Glutamatergic neuron (in vitro differentiated cells): ENCODE measurements at places on chromosomes 5 and 9. TPM values are rescaled to one million over a fixed set of nuclear protein-coding genes. Genes with fewer than 3 reads are reported as not detected.

Gene KIF4B
- not detected for total RNA-seq

Gene EQTN
- not detected for total RNA-seq

Gene TSLP
- not detected for total RNA-seq

Gene ACTL7B
- total RNA-seq: not detected

Gene RAD50
- total RNA-seq: 34.9 TPM

GRCh38 chr9:4506490-4506889, 16.2 kb downstream of the SLC1A1 start:
- H3K36me3 ChIP-seq: no peaks in the 10 kb centered on the region
- no peaks in the 10 kb centered on the region for H3K27me3 ChIP-seq
- H3K27ac ChIP-seq: no peak overlapping the region
- no peak for DNase-seq
- no peaks in the 10 kb centered on the region for H3K4me1 ChIP-seq

DNA sequence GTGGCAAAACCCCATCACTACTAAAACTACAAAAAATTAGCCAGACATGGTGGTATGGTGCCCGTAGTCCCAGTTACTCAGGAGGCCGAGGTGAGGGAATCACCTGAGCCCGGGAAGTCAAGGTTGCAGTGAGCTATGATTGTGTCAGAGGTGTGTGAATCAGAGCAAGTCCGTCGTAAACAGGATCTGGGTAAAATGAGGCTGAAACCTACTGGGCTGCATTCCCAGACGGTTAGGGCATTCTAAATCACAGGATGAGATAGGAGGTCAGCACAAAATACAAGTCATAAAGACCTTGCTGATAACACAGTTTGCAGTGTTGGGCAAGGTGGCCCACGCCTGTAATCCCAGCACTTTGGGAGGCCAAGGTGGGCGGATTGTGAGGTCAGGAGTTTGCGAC, 1.9 kb upstream of the CLTB start:
- peaks cover 2% of the 10 kb centered on the region for H3K27me3 ChIP-seq
- peaks cover 5% of the 10 kb centered on the region for H3K36me3 ChIP-seq
- DNase-seq: no peak
- peaks cover 7% of the 10 kb centered on the region for H3K4me1 ChIP-seq

GRCh38 chr9:14051419-14051818, 262.5 kb downstream of the NFIB start:
- peaks cover 3% of the 10 kb centered on the region for H3K4me1 ChIP-seq
- no peak overlapping the region for H3K27ac ChIP-seq
- no peak overlapping the region for H3K4me3 ChIP-seq
- H3K36me3 ChIP-seq: no peaks in the 10 kb centered on the region
- no peak for DNase-seq

DNA sequence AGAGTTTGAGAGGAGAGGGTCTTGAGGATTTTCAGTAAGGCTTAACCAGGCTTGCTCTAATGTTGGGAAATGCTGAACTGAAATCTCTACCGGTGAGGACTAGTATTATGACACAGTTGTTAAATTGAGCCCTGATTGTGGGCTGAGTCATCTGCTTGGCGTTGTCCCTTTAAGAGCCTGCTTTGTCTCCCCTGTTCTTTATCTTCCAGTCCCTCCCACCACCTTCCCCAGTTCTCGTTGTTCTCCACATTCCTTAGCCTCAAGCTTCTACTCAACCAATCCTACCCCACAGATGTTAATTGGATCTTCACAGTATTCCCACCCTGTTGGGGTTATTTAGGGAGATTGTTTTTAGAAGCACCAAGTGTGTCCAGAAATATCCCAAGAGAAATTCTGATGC, 57.6 kb downstream of the ANKRD55 start:
- no peak overlapping the region for H3K27ac ChIP-seq
- H3K4me1 ChIP-seq: no peaks in the 10 kb centered on the region
- peaks cover 2% of the 10 kb centered on the region for H3K27me3 ChIP-seq
- H3K4me3 ChIP-seq: no peak overlapping the region
- no peaks in the 10 kb centered on the region for H3K36me3 ChIP-seq

GRCh38 chr9:126690431-126691051, 76.8 kb downstream of the LMX1B start:
- H3K4me3 ChIP-seq: no peak overlapping the region
- no peaks in the 10 kb centered on the region for H3K4me1 ChIP-seq
- H3K27ac ChIP-seq: no peak overlapping the region
- H3K36me3 ChIP-seq: no peaks in the 10 kb centered on the region

- DNase-seq: no peak
- no peaks in the 10 kb centered on the region for H3K4me1 ChIP-seq
- peaks cover 1% of the 10 kb centered on the region for H3K27me3 ChIP-seq
- peaks cover 6% of the 10 kb centered on the region for H3K36me3 ChIP-seq
- H3K27ac ChIP-seq: no peak overlapping the region
These were observed 63.9 kb downstream of the TTC39B start for GRCh38 chr9:15243081-15243480.

DNA sequence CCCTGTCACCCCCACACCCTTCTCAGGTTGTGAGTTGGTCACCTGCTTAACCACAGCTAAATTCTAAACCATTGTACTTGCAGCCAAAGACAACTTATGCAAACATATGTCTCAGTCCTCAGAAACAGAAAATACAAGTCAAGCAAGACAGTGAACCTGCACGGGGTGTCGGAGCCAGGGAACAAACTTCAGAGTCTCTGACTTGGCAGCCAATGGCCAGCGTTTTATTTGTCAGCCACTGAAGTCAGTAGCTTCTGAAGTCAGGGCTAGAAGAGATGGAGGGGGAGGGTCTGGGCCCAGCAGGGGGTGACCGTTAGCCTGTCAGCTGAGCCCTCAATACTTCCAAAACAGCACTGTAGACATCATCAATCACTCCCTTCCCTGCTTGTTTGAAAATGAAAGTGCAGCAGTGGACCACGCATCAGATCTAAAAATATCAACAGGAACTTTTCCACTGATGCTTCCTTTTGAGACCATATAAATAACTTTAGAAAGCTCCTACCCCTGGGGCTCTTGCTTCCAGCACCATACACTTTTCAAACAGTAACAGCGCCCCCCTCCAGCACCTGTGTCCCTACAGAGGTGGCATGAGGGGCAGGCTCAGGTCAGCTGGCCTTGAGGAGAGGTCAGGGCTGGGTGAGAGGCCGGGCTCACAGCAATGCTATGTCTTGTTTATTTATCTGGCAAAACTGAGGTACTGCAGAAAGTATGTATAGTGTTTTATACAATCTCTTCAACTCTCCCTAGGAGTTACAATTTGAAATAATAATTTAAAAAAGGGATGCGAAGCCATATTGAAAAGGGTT, 142.5 kb downstream of the ACER2 start:
- no peaks in the 10 kb centered on the region for H3K36me3 ChIP-seq
- H3K4me1 ChIP-seq: peaks cover 18% of the 10 kb centered on the region
- DNase-seq: no peak
- peaks cover 4% of the 10 kb centered on the region for H3K27me3 ChIP-seq
- H3K4me3 ChIP-seq: no peak overlapping the region

DNA sequence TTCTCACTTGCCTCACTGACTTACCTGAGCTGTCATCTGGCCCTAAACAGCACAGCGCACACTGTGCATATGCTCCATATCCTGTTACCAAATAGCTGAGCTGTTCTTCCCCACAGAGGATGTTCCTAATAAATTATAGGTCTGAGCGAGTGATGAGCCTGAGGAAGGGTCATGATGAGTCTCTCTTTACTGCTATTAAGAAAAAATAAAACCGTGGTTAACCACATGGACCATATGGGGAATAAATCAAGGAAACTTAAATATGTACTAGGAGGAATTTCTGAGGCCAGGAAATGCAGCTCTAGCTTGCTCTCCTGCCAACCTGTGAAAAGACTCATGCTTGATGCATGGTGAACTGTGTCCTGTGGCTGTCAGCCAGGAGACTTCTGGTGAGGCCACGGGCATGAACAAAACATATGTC, 424.8 kb upstream of the DMAC1 start:
- no peaks in the 10 kb centered on the region for H3K36me3 ChIP-seq
- H3K27me3 ChIP-seq: peaks cover 5% of the 10 kb centered on the region
- no peak overlapping the region for H3K4me3 ChIP-seq
- H3K4me1 ChIP-seq: no peaks in the 10 kb centered on the region

- no peaks in the 10 kb centered on the region for H3K4me1 ChIP-seq
- no peak overlapping the region for H3K27ac ChIP-seq
- H3K4me3 ChIP-seq: no peak overlapping the region
- H3K36me3 ChIP-seq: peaks cover 4% of the 10 kb centered on the region
- peaks cover 1% of the 10 kb centered on the region for H3K27me3 ChIP-seq
- no peak for DNase-seq
These were observed 555.1 kb downstream of the EBF1 start for GRCh38 chr5:158544388-158545339.

DNA sequence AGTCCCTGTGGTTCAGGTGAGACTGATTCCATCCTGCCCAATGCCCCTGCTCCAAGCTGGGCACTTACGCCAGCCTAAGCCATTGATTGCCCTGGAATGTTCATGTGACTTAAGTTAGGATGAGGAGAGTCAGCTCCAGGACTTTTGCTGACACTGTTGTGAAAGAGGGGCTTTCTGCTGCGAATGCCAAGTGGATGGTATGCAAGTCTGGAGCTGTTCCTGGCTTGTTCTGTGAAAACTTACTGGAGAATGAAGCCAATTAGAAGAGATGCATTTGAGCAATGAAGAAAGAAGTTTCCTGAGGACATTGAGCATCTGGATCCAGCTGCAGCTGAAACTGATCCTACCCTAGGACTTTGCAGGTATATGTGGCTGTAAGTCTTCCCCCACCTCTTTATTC, 61.2 kb upstream of the ZFR start:
- DNase-seq: no peak
- peaks cover 33% of the 10 kb centered on the region for H3K4me1 ChIP-seq
- peaks cover 3% of the 10 kb centered on the region for H3K27me3 ChIP-seq
- H3K36me3 ChIP-seq: peaks cover 8% of the 10 kb centered on the region
- peak overlapping the region; percentile 98 for H3K27ac ChIP-seq

DNA sequence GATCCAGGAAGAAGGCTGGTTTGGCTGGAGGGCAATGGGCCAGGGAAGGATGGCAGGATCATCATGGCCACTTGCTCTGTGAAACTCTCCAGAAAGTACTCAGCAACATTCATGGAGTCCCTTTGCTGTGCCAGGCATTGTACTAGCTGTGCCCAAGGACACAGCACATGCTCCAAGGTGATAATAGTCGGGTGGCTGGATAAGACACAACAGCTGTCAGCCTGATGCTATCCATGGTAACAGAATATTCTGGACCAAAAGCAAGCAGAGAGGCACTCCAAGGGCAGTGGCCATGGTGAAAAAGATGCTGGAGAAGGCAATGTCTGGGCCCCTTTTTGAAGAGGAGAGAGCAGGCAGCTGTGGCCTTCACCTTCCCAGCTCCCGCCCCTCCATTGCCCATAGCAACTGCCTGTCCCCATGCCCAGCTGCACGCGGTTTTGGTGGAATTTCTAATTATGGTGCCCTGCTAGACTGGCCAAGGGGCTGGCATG, 113.8 kb upstream of the CPEB4 start:
- no peaks in the 10 kb centered on the region for H3K27me3 ChIP-seq
- peaks cover 17% of the 10 kb centered on the region for H3K4me1 ChIP-seq
- H3K27ac ChIP-seq: no peak overlapping the region
- no peaks in the 10 kb centered on the region for H3K36me3 ChIP-seq
- H3K4me3 ChIP-seq: no peak overlapping the region
- DNase-seq: no peak

- DNase-seq: no peak
- no peaks in the 10 kb centered on the region for H3K36me3 ChIP-seq
- H3K4me1 ChIP-seq: no peaks in the 10 kb centered on the region
- no peak overlapping the region for H3K4me3 ChIP-seq
- H3K27me3 ChIP-seq: no peaks in the 10 kb centered on the region
These were observed 815.1 kb downstream of the TLE1 start for GRCh38 chr9:80874276-80874675.

DNA sequence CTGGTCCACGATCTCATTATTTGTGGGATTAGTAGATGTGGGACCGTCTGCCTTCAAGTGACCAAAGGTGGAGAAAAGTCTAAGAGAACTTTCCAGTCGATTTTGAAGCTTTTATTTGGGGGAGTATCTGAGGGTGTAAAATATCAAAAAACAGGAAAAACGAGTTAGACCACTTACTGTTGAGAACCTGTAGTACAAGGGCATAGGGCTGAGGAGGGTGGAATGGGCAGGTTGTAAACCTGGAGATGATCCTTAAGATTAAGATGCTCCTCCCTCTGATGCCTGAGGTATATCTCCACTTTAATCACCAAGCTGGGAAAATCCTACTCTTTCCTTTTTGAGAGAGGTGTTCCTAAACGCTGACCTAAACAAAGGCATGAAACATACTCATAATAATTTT, 32.0 kb upstream of the GTF2H2C start:
- no peaks in the 10 kb centered on the region for H3K27me3 ChIP-seq
- no peaks in the 10 kb centered on the region for H3K36me3 ChIP-seq
- no peak overlapping the region for H3K4me3 ChIP-seq
- H3K27ac ChIP-seq: no peak overlapping the region

DNA sequence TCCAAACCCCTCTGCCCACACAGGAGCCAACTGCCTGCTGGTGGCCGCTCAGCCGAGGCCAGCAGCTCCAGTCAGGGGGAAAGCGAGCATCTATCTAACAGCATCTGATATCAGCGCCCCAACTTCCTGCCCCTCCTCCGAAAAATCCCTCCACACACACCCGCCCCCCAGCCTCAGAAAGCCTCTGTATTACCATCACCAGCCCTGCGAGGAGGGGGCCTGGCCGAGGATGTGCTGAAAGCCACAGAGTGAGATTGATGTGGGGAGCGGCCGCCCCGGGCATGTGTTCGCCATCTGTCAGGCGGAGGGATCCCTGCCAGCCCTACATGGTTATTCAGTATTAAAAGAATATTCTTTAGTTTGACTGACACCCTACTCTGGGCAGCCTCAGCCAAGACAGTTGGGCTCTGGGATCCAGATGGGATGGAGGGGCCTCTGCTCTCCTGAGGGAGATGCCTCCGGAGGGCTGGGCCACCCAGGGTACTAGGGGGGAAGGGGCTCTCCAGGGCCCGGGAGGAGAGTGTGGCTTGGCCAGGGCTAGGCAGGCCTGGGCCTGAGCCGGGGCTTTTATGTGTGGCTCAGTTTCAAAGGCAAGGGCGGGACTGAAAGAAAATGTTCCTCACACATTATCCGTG, 98.0 kb downstream of the HSD17B3 start:
- DNase-seq: peak; percentile 48
- peaks cover 22% of the 10 kb centered on the region for H3K4me1 ChIP-seq
- H3K36me3 ChIP-seq: no peaks in the 10 kb centered on the region
- H3K27ac ChIP-seq: peak overlapping the region; percentile 91
